ENCODE measurements at places on chromosomes 1 and 21.

GRCh38 chr1:15465674-15466073 lies 9.1 kb downstream of the CELA2A start:
- H3K27ac ChIP-seq: no peak overlapping the region
- no peaks in the 10 kb centered on the region for H3K27me3 ChIP-seq
- no peaks in the 10 kb centered on the region for H3K4me1 ChIP-seq
- H3K36me3 ChIP-seq: no peaks in the 10 kb centered on the region

DNA sequence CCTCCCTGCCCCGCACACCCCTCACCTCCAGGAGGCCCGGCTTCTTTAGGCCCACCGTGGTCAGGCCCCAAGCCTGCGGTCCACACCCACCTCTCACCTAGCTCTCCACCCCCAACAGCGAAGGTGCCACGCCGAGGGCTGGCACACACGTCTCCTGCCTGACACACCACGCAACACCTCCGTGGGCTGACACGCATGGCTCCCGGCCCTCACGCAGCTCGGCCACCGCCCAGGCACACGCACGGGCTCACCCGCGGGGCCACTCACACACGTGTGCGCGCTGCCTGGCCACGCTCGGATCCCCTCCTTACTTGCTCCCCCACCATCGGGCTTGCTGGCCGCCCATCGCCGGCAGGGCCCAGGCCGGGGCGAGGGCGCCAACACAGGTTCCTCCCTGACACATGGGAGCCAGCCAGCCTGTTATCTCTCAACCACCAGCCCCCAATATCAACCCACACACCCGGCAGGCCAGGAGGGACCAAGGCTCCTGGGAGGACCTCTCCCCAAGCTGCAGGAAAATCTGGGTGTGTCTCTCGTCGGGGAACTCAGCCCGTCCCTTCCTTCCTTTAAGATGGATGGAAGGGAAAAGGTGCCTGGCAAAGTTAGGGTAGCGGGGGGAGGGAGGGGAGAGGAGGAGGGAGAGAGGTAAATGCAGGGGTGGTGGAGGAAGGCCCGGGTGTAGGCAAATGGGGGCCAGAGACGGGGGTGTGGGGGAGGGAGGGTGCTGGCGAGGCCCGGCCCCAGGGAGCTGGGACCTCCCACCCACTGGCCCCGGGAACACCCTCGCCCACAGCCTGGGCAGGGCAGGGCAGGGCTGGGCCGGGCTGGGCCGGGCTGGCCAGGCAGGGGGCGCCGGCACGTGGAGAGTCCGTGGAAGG lies 546 bp downstream of the ELOVL1 start:
- peak overlapping the region; percentile 90 for H3K4me3 ChIP-seq
- H3K27me3 ChIP-seq: no peaks in the 10 kb centered on the region
- peaks cover 7% of the 10 kb centered on the region for H3K36me3 ChIP-seq
- peaks cover 19% of the 10 kb centered on the region for H3K4me1 ChIP-seq
- peak overlapping the region; percentile 48 for H3K27ac ChIP-seq

DNA sequence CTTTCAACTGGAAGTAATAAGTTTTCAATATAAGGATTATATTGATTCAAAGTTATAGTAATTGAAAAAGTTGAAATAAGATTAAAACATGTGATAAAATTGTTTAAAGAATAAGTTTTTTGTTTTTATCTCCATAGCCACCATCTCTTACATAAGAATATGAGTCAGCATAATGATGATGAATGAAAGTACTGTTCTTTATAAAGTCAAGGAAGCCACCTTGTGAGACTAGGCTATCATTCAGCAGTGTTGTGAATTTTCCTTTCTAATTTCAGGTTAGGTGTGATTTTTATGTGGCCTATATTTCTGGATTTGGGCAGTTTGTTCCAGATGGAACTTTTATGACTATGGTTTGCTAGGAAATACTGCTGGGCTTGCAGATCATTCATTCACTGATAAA lies 22.4 kb upstream of the ASB17 start:
- no peak overlapping the region for H3K4me3 ChIP-seq
- H3K36me3 ChIP-seq: no peaks in the 10 kb centered on the region
- H3K4me1 ChIP-seq: no peaks in the 10 kb centered on the region
- H3K27me3 ChIP-seq: no peaks in the 10 kb centered on the region
- no peak overlapping the region for H3K27ac ChIP-seq
- no peak for DNase-seq

GRCh38 chr21:36587388-36587787 lies 107.5 kb upstream of the CLDN14 start:
- H3K36me3 ChIP-seq: no peaks in the 10 kb centered on the region
- DNase-seq: no peak
- no peak overlapping the region for H3K4me3 ChIP-seq
- H3K4me1 ChIP-seq: no peaks in the 10 kb centered on the region

DNA sequence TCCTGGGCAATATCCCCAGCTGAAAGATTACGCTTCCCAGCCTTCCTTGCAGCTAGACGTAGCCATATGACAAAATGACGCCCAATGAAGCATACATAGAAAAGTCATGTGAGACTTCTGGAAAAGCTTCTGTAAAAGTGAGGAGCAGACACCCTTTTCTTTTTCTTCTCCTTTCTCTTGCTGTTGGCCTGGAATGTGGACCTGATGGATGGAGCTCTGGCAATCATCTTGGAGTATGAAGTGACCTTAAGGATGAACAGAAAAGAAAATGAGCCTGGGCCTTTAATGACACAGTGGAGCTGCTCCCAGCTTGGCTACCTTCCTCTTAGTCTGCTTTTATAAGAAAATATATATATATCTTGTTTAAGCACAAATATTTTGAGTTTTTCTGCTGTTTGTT lies 24.8 kb downstream of the BATF3 start:
- H3K27ac ChIP-seq: no peak overlapping the region
- no peak for DNase-seq
- H3K36me3 ChIP-seq: no peaks in the 10 kb centered on the region

Data from GM23338 (cell line).